ENCODE measurements at places on chromosomes 11 and 22.

GRCh38 chr11:103480421-103480820, 371.2 kb downstream of the DYNC2H1 start:
- no peak for DNase-seq

DNA sequence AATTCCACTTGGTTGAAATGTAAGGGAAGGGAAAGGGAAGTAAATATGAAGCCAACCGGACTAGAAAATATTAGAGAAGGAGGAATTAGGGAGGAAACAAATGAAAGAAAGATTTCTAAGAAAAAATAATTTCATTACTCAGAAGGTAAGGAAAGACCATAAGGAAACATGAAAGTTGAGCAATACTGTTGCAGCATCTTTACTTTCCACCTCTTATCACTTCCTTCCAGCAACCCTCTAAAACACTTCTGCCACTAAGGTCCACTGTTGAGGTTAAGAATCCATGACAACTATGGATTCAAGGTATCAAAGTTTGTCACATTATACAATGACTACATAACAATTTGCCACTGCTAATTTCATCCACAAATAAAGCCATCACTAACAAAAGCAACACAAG, 308.6 kb downstream of the DLG2 start:
- DNase-seq: no peak

DNA sequence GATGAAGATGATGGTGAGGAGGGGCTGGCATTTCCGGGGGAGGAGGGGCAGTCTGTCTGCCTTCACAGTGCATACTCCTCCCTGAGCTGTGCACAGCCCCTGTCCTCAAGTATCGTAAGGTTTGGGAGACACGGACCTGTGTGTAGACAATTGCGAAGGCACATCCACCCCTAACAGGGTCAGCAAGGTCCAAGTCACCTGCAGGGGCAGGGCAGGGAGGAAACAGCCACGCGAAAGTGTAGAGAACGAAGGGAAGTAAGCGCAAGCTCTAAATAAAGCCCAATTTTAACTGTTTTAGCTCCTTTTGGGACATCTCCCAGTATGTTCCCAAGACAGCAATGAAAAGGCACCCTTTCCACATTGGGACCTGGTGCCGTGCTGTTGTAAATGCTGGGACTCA, 448.2 kb downstream of the TBC1D22A start:
- no peak for DNase-seq

- DNase-seq: no peak
Observed at GRCh38 chr22:48757985-48758561, 1069.6 kb downstream of the BRD1 start.
